ENCODE measurements at places on chromosomes 7 and 10. TPM values are rescaled to one million over a fixed set of nuclear protein-coding genes. Genes with fewer than 3 reads are reported as not detected.

Gene LIPN
- not detected for total RNA-seq

Gene CCDC172
- not detected for total RNA-seq

Gene RNF133
- 5.6 TPM for total RNA-seq

Gene ATP6V0A4
- 2.6 TPM for total RNA-seq

Gene PNLIPRP2
- total RNA-seq, result not detected

Gene SPDYE18
- not detected for total RNA-seq

Gene IDE
- 29.2 TPM for total RNA-seq

Gene MYO3A
- total RNA-seq, result not detected

Gene IGF2BP3
- total RNA-seq, result 3.5 TPM

Gene JAKMIP3
- total RNA-seq, result 1.3 TPM

DNA sequence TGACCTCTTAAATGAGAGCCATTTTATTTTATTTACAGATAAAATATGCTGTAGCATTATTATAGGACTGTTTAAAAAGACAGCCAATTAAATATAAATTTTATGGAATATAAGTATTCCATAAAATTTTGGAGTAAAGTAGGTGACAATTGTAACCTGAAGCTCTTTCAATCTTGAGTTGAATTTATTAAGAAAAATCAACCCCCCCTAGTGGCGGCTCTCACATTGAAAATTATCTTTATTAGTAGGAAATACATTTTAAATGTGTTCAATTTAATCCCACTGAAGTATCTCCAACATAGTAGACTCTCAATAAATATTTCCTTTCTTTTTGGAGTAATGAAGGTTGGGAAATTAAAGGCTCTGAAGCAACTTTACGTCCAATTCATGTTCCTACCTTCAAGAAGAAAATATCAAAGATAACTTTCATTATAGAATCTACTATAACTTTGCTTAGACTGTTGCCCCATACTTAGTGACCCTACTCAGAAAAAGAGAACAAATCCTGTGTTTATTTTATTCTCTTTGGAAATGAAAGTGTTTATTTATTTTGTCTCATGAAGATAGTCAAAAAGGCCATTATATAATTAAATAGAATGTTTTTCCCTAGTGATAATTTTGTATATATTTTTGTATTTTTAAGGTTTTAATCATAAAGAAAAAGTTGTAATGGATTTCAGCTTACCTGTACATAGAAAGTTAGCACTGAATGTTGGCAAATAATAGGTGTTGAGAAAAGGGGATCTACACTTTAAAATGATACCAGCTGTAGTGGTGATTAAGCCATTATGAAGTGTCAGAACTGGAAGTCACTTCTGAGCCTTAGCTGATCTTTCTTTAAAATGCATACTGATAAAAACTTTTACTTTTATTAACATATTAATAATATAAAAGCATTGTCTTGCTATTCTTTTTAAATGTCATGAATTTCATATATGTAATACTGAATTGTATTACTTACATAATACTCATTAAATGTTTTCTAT, 3.3 kb downstream of the AHR start:
- no peaks in the 10 kb centered on the region for H3K36me3 ChIP-seq
- no peaks in the 10 kb centered on the region for H3K27me3 ChIP-seq
- H3K27ac ChIP-seq, result peak overlapping the region; percentile 98
- peaks cover 2% of the 10 kb centered on the region for H3K4me1 ChIP-seq
- no peak for DNase-seq

DNA sequence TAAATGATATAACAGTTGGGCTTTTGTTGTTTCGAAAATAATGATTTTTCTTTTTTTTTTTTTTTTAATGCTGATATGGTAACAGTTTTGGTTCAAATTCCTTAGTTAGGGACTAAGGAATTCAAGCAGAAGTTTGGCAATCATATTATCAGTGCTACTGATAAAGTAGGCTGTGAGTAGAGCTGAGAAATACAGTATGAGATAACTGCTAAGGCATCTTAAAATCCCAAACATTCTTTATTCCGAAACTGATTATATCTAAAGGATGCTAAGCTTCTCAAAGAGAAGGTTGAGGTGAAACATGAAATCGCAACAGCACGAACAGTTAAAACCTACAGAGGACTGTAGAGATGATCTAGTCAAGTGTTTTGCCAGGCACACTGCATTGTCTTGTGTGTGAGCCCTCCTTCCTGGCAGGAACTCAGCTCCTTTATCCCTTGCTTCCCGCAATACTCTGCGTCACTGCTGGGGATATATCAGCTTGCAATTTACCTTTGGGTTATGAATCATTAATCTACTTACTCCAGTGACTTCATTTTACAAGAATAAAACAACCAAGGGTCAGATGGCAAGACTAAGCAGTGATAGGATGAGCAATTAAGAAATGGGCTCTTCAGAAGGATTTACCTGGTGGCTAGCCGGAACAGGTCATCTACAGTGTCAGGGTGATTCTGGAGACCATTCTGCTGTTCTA, 36.7 kb downstream of the IRF5 start:
- H3K27me3 ChIP-seq, result no peaks in the 10 kb centered on the region
- H3K36me3 ChIP-seq, result peaks cover 5% of the 10 kb centered on the region
- DNase-seq, result no peak
- H3K4me3 ChIP-seq, result no peak overlapping the region
- H3K4me1 ChIP-seq, result no peaks in the 10 kb centered on the region
- H3K27ac ChIP-seq, result no peak overlapping the region

DNA sequence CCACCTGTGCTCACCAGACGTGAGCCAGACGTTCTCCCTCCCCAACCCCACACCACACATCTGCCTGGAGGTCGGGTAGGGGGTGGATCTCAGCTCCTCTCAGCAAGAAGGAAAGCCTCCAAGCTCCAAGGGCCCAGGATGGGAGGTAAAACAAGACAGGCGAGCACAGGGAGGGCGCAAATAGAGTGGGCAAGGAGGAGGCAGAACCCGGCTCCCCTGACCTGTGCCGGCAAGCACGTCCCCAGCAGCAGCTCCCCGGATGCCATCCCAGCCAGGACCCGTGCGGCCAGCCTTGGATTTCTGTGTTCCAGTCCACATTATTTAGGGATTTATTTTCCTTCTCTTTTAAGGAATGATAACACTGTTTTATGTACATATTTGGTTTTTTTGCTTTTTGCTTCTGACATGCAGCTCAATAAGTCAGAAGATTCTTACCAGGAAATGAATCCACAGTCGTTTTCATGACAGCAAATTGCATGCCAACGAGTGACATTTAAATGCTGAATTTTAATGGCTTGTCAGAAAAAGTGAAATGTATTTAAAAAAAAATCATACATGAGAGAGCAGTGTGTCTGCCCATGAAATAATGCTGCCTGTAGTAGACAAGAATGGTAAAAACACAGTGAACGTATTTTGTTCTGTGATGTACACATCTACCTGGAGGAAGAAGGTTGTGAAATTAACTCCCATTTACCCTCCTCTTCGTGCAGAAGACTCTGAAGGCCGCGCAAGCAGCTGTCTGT, 276.5 kb downstream of the PTPRN2 start:
- no peaks in the 10 kb centered on the region for H3K4me1 ChIP-seq
- no peaks in the 10 kb centered on the region for H3K27me3 ChIP-seq
- no peak overlapping the region for H3K27ac ChIP-seq
- H3K36me3 ChIP-seq, result no peaks in the 10 kb centered on the region
- no peak overlapping the region for H3K4me3 ChIP-seq

GRCh38 chr10:16848562-16849154, 31.4 kb upstream of the RSU1 start:
- no peak for DNase-seq
- no peaks in the 10 kb centered on the region for H3K27me3 ChIP-seq
- H3K4me3 ChIP-seq, result no peak overlapping the region
- H3K27ac ChIP-seq, result no peak overlapping the region
- no peaks in the 10 kb centered on the region for H3K4me1 ChIP-seq

DNA sequence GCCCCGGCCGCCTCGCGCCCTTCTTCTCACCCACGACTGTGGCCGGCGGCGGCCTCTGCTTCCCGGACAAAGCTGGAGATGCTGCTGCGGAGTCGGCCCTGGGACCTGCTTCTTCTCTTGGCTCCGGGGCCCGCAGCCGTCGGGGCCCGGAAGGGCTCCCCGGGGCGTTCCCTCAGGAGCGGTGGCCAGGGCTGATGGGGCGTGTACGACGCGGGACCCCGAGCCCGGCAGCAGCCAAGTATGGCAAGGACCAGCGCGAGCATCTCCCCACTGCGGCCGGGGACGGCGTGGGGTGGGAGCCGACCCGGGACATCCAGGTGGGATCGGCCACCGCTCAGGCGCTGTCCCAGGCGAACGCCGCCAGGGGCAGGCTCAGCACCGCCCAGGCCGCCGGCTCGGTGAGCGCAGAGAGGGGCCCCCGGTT, 27.6 kb upstream of the BMS1 start:
- no peak overlapping the region for H3K27ac ChIP-seq
- DNase-seq, result no peak
- peaks cover 3% of the 10 kb centered on the region for H3K4me1 ChIP-seq
- H3K36me3 ChIP-seq, result no peaks in the 10 kb centered on the region
- peak overlapping the region; percentile 66 for H3K4me3 ChIP-seq
- no peaks in the 10 kb centered on the region for H3K27me3 ChIP-seq

- no peaks in the 10 kb centered on the region for H3K4me1 ChIP-seq
- no peaks in the 10 kb centered on the region for H3K36me3 ChIP-seq
- H3K27ac ChIP-seq, result no peak overlapping the region
- no peak for DNase-seq
- no peak overlapping the region for H3K4me3 ChIP-seq
- H3K27me3 ChIP-seq, result no peaks in the 10 kb centered on the region
Measured at GRCh38 chr7:102836191-102836919, 76.4 kb upstream of the LRRC17 start.

DNA sequence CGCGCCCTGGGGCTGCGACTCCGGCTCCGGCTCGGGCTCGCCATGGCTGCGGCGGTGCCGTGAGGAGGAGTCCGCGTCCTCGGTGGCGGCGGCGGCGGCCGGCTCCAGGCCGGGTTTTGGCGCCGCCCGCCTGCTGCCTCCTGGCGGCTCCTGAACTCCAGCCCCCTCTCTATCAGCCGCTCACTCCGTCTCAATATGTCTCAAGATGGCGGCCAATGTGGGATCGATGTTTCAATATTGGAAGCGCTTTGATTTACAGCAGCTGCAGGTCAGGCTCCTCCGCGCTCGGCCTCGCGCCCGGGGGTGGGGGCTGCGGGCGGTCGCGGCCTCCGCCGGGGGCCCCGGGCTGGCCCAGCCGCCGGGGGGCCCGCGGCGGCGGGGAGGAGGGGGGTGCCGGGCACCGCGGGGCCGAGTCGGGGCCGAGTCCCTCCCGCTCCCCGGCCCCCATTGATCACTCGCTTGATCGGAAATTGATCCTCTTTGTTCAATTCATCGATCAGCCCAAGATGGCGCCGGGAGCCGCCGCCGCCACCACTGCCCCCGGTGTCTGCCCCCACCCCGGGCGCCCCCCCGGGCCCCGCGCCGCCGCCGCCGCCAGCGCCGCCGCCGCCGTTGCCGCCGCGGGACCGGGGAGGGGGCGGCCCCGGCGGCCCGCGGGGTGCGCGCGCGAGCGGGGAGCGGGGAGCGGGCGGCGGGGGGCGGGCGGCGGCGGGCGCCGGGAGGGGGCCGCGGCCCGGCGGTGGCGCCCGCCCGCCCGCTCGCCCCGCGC, 1.4 kb upstream of the CUX1 start:
- peak overlapping the region; percentile 87 for H3K4me3 ChIP-seq
- H3K27me3 ChIP-seq, result peaks cover 18% of the 10 kb centered on the region
- H3K27ac ChIP-seq, result no peak overlapping the region
- DNase-seq, result peak; percentile 36

- no peak overlapping the region for H3K4me3 ChIP-seq
- no peaks in the 10 kb centered on the region for H3K27me3 ChIP-seq
- H3K4me1 ChIP-seq, result no peaks in the 10 kb centered on the region
- DNase-seq, result no peak
Measured at GRCh38 chr7:5170251-5170650, 19.8 kb upstream of the WIPI2 start.

- DNase-seq, result no peak
- no peaks in the 10 kb centered on the region for H3K36me3 ChIP-seq
- no peak overlapping the region for H3K27ac ChIP-seq
- peaks cover 100% of the 10 kb centered on the region for H3K27me3 ChIP-seq
Measured at GRCh38 chr7:27245124-27245797, 2.7 kb downstream of the EVX1 start.

DNA sequence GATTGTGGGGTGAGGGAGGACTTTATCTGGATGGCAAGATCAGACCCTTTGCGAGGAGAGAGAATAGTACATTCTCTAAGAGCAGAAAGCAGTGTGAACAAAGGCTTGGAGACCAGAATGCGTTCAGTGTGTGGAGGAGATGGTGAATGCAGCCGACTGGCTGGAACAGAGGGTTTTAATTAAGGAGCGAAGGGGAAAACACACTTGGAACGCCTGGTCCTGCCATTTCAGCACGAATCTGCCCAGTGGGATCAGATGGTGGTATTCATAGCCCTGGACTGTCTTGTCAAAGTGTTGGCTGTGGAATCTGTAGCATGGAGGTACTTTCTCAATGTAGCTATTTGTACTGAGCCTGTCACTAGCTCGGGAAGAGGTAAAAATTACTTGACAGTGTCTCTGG, 260.9 kb downstream of the SLC25A13 start:
- H3K27ac ChIP-seq, result no peak overlapping the region
- DNase-seq, result no peak
- no peaks in the 10 kb centered on the region for H3K36me3 ChIP-seq
- no peak overlapping the region for H3K4me3 ChIP-seq
- H3K4me1 ChIP-seq, result no peaks in the 10 kb centered on the region

DNA sequence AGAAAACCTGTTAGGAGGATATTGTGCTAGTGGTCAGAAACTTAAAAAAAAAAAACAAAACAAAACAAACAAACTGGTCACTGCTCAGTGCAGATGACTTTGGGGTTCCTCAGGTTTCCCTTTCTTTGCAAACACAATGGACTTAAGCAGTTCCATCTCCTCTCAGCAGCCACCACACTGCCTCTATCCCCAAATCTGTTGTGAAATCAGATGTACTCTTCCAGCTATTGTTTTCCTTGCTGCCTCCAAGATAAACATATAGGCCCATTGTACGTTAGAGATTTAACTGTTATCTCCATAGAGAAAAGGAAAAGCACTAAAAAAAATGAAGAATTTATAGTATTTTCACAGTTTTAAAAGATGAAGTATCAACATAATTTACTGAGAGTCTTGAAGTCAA, 147.1 kb downstream of the MPP7 start:
- H3K4me3 ChIP-seq, result no peak overlapping the region
- no peak for DNase-seq
- H3K36me3 ChIP-seq, result no peaks in the 10 kb centered on the region
- no peaks in the 10 kb centered on the region for H3K4me1 ChIP-seq
- no peak overlapping the region for H3K27ac ChIP-seq

DNA sequence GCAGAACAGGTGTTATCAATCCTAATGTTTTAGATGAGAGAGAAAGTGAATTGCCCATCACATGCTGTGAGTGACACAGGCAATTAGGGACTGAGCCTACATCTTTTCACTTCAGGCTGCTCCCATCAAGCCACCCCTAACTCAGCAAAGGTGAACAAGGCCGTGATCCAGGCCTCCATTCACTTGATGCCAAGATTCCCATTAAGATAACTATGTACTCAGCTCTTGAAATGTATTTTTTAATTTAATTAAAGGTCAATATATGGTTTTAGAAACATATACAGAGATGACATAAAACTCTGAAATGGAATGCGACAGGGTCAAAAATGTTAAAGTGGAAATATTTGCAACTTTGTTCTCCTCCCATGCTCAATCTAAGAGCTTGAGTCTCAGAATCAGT, 27.9 kb upstream of the UBE2H start:
- no peak for DNase-seq
- H3K4me3 ChIP-seq, result no peak overlapping the region
- no peaks in the 10 kb centered on the region for H3K36me3 ChIP-seq
- no peaks in the 10 kb centered on the region for H3K27me3 ChIP-seq
- H3K4me1 ChIP-seq, result no peaks in the 10 kb centered on the region
- H3K27ac ChIP-seq, result no peak overlapping the region

All from breast epithelium (tissue), 4 donors.